Type B pancreatic cell (in vitro differentiated cells): ENCODE measurements at places on chromosomes 16 and 17. TPM values are rescaled to one million over a fixed set of nuclear protein-coding genes. Genes with fewer than 3 reads are reported as not detected.

PITPNM3 gene
- 4.3 and 7.7 TPM in 2 replicates for total RNA-seq

TP53TG3F gene
- not detected in 2 replicates for total RNA-seq

PTX4 gene
- total RNA-seq, result not detected in 2 replicates

HSDL1 gene
- 22.9 and 36.4 TPM in 2 replicates for total RNA-seq
